Cerebellum (tissue), 4 donors: ENCODE measurements at places on chromosomes 12 and 14. TPM values are rescaled to one million over a fixed set of nuclear protein-coding genes. Genes with fewer than 3 reads are reported as not detected.

GRCh38 chr14:29712601-29713000, 215.0 kb downstream of the PRKD1 start:
- no peak for DNase-seq

GRCh38 chr14:89399594-89400068, 17.4 kb downstream of the FOXN3 start:
- DNase-seq, result peak; percentile 51

DNA sequence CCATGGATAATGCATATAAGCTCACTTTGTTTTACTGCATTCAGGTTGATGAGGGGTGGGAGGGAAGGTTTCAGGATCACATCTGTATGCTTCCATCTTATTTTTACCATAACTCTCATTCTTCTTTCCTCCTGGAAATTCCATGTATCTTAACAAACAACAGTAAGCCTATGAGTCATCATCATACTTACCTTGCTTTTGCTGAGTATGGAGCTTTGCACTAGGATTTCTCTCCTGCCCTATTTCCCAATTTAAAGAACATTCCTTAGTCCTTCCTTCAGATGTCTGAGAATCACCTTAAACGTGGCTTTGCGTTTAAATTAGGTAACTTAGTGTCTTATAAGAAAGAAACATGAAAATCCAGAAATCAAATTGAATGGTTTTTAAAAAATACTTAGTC, 1.6 kb upstream of the CLEC14A start:
- DNase-seq, result no peak

Gene SERPINA12
- not detected for total RNA-seq

DNA sequence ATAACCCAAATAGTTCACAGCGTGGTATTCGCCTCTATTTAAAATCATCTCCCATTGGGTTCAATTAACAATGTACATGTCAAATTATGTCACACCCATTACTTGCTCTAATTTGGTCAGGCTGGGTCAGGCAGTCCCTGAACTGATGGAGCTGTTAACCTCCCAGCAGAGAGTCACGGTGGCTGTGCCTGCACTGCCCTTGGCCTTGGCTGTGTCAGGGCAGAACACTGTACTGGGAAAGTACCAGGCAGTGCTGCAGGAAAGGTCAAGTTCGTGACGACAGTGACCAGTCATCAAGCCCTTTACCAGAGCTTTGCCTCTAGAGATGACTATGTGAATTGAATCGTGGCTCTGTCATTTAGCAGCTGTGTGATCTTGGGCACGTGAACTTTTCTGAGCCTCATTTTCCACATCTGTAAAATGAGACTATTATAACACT, 100.0 kb downstream of the ARF6 start:
- DNase-seq, result no peak

DNA sequence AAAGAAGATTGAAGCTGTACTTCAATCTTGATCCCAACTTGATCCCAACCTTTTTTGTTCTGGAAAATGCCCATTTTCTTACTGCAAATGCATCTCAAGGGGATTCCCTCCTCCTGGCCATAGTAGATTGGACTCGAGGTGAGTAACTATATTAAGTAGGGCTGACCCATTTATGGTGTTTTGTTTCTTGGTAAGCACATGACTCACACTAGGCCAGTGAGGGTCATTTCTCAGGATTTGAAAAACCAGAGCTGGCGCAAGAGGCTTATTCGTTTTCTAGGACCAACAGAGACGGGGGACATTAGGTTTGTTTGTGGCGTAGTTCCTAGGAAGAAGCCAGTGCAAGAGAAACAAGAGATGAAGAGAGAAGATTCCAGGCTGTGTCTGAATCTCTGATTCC, 51.4 kb downstream of the MRPL42 start:
- DNase-seq, result no peak

DNA sequence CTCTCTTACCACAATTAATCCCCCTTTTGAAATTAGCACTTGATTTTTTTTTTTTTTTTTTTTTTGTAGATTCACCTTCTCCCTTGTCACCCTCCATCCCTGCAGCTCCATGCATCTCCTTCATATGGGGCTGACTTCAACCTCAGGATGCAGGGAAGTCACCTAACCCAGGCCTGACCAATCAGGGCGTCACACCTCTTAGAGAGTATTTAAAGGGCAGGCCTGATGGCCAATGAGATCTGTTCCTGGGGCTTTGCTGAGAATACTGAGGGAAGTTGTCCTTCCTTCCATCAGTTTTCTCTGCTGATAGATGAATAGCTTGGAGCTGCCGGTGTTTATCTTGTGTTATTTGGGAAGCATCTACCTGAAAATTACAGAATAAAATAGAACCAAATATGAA, 1104.7 kb upstream of the TMEM132C start:
- no peak for DNase-seq

GRCh38 chr12:10563966-10564365, 49.4 kb downstream of the MAGOHB start:
- DNase-seq, result no peak

Gene PSME2
- 25.9 TPM for total RNA-seq

Gene LTB4R
- total RNA-seq, result 3.5 TPM

DNA sequence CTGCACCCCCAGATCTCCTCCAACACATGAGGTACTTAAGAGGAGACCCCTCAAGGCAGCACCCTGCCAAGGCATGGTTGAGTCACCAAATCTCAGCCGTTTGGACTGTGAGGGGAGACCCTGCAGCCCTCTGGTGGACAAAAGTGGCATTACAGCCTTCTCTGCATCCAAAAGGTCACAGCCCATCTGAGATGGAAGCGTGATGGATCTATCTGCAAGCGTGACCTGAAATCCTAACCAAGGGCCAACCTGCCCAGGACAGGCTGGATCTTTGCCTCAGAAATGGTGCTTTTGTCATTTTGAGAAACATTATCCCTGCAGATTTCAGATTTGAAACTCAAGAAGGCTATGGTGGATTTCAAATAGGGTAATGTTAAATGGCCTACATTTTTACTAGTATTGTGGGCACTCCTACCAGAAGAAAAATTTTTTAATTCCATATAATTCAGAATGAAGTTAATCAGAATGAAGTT, 23.7 kb upstream of the DHRS4 start:
- peak; percentile 69 for DNase-seq

Gene PIWIL1
- total RNA-seq, result 0.45 TPM
